ENCODE measurements at places on chromosomes 3 and 15.

DNA sequence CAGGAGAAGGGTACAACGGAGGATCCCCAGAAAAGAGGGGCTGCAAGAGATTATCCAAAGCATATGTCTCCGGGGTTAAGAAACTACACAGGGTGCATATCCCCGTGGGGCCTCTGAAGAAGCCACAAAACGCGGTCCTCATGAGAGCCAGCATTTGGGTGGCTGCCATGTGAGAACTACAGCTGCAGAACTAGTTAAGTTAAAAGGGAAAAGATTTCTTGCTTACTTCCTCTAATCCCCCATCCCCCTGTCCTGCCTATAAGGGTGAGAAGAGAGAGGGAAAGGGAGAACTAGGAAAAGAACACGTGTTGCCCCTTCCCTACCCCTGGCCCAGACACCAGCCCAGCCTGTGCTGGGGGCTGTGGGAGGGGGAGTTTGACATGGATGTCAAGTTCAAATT lies 70.4 kb upstream of the PCSK6 start:
- no peak for DNase-seq

- DNase-seq: no peak
These were observed 102.3 kb downstream of the TFDP2 start for GRCh38 chr3:142047021-142047369.

DNA sequence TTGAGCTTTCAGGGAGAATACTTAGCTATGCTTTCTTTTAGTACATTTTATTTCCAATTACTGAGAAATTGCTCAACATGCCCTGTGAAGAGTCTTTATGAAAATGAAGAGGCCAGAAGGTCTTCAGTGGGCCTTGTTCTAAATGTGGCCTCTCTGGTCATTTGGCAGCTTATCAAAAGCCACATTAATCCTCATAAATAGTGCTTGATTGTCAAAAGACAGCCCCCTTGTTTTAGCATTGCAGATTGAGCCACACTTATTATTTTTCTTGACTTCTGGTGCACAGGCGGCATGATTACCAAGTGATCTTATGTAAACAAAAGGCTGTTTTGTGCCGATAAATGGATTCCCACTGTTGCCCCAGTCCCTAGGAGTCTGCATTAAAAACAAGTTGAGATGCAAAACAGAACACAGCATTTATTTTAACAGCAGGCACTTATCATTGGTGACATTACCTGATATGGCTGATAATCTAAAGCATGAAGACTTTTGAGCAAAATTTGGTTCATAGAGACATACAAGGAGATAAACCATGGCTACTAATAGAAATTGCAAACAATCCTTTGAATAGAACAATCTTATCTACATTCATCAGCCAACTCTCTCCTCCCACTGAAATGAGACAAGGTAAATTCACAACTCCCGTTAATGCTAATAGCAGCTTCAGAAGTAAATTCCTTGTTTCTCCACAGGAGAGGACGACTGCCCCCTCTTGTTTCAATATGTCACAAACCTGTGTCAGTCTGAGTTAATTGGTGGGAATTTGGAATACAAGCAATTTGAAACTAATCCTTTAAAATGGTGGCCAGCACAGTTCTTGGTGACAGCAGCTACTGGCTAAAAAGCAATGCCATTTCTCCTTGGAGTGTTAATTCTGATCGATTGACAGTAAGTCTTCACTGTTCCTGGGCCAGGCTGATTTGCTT lies 194.3 kb downstream of the NSUN3 start:
- DNase-seq: no peak

GRCh38 chr15:77410701-77411618 lies 8.9 kb downstream of the PEAK1 start:
- DNase-seq: no peak

DNA sequence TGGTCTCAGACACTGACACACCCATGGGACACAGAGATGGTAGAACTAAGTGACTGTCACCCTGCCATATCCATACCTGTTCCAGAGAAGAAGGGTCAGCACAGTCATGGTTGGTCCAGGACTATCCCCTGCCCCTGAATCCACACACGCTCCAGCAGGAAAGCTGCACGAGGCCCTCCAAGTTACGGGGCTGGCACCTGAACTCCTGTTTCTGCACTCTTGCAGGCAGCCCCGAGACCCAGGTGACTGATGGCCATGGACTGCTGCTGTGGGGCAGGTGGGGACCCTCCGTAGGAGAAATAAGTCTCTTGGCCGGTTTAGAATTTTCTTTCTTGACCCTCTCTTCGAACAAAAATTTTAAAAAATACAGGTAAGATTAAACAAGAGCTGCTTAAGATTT lies 30.6 kb downstream of the CHDH start:
- DNase-seq: peak; percentile 70

DNA sequence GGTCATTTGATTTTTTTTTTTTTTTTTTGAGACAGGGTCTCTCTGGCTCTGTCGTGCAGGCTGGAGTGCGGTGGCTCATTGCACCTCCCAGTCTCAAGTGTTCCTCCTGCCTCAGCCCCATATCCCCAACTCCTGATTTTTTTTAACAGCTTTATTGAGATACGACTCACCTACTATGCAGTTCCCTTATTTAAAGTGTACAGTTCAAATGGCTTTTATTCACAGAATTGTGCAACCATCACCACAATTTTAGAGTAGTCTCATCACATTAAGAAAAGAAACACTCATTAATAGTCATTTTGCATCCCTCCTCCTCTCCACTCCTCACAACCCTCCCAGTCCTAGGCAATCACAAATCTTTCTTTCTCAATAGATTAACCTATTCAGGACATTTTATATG lies 1.9 kb upstream of the TRA2B start:
- no peak for DNase-seq

GRCh38 chr3:185176750-185177359 lies 24.0 kb upstream of the C3orf70 start:
- peak; percentile 70 for DNase-seq

- no peak for DNase-seq
These were observed 261.9 kb upstream of the ICE2 start for GRCh38 chr15:60740787-60741354.

- DNase-seq: no peak
These were observed 261.3 kb upstream of the ICE2 start for GRCh38 chr15:60740231-60740630.

- DNase-seq: no peak
These were observed 61.0 kb downstream of the IQSEC1 start for GRCh38 chr3:13012221-13012691.

- no peak for DNase-seq
These were observed 99.2 kb upstream of the LRRN1 start for GRCh38 chr3:3699816-3700633.

- no peak for DNase-seq
These were observed 9.3 kb upstream of the NR2E3 start for GRCh38 chr15:71800835-71801745.

GRCh38 chr3:82382831-82383230 lies 621.4 kb upstream of the GBE1 start:
- DNase-seq: no peak

- no peak for DNase-seq
These were observed 109.1 kb upstream of the ATP10A start for GRCh38 chr15:25972141-25972675.

- DNase-seq: peak; percentile 48
These were observed 345.6 kb downstream of the MCTP2 start for GRCh38 chr15:94576889-94577533.

DNA sequence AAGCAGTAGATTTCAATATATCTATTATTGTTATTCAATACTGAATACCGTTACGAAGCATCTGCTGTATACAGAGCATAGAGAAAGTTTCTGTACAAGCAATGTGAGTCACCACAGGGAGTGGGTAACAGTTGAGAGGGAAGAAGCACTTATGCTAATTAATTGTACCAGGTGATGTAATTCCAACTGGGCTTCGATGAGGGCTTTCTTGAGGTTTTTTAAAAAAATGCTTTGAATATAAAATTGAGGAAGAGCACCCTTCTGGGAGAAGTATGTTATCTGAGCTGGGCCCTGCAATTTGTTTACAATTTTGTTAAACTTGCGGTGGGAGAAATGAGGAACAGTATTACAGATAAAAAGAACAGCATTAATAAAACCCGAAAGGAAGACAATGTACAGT lies 197.9 kb downstream of the TPRG1 start:
- no peak for DNase-seq

- no peak for DNase-seq
These were observed 408.0 kb downstream of the NAALADL2 start for GRCh38 chr3:175267121-175267531.

DNA sequence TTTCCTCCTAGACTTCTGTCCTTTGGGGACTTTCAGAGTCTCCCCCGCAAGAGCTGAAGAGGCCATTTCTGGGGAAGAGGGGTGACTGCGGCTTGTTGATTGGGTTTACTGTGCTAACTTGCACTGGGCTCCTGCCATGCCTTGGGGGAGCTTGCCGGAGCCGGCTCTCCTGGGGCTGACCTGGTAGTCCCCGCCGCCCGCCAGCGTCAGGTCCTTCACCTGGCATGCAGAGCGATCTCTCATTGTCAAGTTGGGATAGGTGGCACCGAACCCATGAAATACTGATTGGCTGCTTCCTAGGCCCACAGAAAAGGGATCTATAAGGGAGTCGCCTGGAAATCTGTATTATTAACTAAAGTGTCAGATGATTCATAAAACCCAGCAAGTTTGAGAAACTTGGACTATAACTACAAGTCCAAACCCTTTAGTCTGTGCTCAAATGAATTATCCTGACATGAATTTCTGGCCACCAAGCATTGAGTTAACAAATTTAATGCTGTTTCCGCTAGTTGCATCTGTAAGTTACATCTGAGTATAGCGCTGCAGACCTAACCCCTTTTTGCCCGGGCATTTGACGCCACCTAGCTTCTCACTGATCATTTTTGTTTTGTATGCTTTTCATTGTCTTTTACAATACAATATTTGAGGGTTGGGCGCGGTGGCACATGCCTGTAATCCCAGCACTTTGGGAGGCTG lies 607 bp upstream of the IMP3 start:
- DNase-seq: no peak

- DNase-seq: no peak
These were observed 29.0 kb downstream of the NDUFB4 start for GRCh38 chr3:120625159-120625586.

GRCh38 chr3:127719369-127719768 lies 46.6 kb downstream of the ABTB1 start:
- DNase-seq: no peak

DNA sequence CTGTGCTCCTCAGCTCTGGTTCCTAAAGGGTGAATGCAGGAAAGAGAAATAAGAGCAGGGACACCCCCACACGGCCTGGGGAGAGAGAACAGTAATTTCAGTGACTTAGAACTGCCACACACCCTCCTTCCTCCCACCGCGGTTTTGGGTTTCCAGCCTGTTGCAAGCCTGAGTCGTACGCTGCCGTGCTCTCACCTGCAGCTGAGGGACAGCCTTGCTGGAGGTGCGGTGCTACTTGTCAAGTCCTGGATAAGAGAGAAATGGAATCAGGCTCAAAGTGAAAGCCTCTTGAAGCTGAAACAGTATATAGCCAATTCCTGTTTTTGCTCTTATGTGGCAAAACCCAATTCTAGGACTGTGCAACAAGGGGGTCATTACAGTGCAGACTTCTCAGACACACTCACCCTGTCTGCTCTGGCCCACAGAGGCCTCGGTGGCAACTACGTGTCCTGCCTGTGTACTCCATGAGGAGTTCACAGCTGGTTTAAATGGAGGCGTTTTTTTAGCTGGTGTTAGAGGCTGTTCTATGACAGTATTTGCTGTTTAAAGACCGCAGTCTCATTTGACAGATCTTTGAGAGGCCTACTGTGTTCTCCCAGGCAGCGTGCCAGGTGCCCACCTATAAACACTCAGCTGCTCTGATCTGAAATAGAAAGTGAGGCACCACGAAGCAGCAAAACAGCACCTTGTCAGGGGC lies 42.9 kb downstream of the TBC1D2B start:
- no peak for DNase-seq

DNA sequence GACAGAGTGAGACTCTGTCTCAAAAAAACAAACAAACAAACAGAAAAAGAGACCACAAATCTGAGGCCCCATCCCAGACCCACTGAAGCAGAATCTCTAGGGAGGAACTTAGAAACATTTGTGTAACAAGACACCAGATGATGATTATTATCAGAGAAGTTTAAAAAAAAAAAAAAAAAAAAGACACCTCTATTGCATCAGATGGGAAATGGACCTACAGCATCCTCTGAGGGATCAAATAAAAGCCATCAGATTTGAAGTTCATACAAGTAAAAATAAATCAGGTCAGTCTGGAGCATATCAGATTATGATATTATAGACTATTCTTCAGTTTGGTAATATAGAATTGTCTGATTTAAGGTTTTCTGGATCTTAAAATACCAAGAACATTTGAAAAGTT lies 21.9 kb upstream of the LIPC start:
- no peak for DNase-seq

DNA sequence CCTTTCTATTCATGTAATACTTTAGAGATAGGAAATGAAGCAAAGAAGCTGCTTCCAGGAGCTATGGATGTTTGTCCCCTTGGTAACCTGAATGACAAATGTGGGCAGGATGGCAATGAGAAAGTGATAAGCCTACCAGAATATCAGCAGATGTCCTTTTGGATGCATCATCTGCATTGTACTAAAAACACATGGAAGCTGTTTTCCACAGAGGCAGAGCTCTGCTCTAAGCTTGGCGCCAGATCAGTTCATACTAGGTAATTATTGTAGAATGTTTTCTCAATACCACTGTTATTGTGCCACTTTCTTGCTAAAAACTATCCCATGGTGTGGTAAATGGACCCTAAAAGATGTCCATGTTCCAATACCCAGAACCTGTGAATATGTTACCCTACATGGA lies 100.2 kb downstream of the DTWD1 start:
- DNase-seq: no peak

DNA sequence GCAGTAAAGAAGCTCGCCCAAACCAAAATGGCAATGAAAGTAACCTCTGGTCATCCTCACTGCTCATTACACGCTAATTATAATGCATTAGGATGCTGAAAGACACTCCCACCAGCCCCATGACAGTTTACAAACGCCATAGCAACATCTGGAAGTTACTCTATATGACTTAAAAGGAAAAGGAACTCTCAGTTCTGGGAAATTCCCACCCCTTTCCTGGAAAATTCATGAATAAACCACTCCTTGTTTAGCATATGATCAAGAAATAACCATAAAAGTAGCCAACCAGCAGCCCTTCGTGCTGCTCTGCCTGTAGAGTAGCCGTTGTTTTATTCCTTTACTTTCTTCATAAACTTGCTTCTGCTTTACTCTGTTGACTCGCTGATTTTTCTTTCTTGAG lies 164.6 kb downstream of the SMAD6 start:
- no peak for DNase-seq

- DNase-seq: no peak
These were observed 81.3 kb downstream of the SMAD6 start for GRCh38 chr15:66783314-66783713.

- no peak for DNase-seq
These were observed 671.5 kb downstream of the FHIT start for GRCh38 chr3:60579734-60580133.

- no peak for DNase-seq
These were observed 22.8 kb downstream of the SLC9A9 start for GRCh38 chr3:143825513-143825912.

- no peak for DNase-seq
These were observed 9.5 kb downstream of the CFAP44 start for GRCh38 chr3:113431811-113432210.

DNA sequence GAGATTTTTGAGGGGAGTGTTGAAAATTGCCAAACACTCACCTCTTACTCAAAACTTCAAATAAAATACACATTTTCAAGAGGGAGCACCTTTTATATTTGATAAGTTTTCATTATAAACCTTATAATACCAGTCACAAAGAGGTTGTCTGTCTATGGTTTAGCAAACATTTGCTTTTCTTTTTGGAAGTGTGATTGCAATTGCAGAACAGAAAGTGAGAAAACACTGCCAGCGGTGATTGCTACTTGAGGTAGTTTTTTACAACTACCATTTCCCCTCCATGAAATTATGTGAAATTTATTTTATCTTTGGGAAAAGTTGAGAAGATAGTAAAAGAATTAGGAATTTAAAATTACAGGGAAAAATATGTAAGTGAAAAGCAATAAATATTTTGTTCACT lies 20.1 kb downstream of the DIPK2A start:
- DNase-seq: no peak
